SJCRH30 (cell line): ENCODE measurements at places on chromosomes 7 and 10.

DNA sequence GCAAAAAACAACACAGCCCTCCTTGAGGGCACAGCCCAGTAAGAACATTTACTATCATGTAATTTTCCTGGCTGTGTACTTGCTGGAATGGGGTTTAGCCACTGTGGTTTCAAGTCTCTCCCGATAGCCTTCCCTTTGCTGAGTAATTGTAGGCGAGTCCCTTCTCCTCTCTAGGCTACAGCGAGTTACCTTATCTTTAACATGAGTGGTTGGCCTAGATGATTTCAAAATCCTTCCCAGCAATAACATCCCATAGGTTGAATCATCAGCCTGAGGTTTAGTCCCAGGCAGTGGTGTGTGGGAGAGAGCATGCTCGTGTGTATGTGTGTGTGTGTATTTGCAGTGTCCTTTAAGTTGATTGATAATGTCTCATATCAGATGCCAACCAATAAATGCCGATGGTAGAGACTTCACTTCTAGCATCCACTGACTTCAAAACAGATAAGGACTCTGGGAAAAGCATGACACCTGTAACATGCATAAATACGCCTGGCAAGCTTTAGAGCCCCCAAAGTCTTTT lies 142.9 kb upstream of the ZMIZ1 start:
- DNase-seq: no peak

GRCh38 chr7:155276800-155277375 lies 20.8 kb upstream of the INSIG1 start:
- no peak for DNase-seq

DNA sequence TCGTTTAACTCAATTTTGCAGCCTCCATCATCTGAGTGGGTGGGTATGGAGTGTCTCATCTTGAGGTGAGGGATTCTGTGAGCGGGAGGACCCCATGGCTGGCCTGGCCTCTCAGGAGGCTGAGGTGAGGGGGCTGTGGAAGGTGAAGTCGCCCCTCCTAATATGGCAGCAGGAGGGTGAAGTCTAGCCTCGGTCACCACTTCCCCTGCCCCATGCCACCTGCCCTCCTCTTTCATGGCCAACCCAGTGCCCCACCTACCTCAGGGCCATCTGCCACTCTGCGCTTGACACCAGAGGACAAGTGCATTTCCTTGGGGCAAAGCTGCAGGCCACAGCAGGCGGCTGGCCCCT lies 8.7 kb downstream of the RASGEF1A start:
- no peak for DNase-seq

DNA sequence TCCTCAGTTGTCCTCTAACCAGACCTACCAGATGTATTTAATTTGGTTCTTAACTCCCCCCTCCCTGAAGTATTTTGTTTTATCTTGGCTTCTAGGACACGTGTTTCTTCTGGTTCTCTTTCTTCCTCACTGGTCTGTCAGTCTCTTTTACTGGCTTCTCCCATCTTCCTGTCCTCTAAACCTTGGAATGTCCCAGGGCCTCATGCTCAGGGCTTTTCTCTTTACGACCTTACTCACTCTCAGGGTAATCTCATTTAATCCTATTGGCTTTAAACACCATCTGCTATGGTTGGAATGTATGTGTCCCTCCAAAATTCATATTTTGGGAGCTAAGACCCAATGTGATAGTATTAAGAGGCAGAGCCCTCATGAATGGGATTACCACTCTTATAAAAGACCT lies 418.2 kb upstream of the PODXL start:
- DNase-seq: no peak

- no peak for DNase-seq
These were observed 24.2 kb downstream of the DDC start for GRCh38 chr7:50540785-50541579.

DNA sequence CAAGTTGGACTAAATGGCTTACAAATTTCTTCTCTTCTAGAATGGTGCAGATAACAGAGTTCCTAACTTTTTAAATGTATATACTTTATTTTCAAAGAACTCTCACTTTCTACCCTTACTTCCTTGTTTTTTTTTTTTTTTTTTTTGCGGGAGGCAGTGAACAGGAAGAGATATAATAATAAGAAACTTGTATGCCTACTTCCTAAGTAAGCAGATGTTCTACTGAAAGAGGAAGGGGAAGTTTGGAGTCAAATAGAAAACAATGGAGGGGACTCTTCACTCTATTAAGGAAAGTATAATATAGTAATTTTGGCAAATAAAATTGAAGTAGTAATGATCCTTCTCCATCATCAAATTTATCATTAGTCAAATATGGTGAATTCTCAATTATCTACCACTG lies 754.0 kb downstream of the KCNMA1 start:
- DNase-seq: no peak

- no peak for DNase-seq
These were observed 16.3 kb downstream of the TES start for GRCh38 chr7:116226664-116227063.

DNA sequence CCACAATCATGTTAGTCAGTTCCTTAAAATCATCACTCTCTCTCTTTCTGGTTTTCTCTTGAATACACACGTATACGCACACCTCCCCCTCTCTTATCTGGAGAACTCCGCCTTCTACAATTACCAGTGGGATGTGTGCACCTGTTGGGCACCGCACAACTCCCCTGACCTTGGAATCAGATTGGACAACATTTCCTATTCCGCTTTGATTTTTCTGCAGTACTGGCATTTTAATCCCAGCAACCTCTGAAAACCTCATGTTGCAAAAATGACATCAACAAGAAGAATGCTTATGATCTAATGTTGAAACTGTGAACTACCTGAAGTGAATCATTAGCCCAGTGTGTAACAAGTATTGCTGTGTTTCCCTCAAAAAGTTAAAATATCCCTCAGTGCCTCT lies 109.6 kb downstream of the KIAA1217 start:
- no peak for DNase-seq

DNA sequence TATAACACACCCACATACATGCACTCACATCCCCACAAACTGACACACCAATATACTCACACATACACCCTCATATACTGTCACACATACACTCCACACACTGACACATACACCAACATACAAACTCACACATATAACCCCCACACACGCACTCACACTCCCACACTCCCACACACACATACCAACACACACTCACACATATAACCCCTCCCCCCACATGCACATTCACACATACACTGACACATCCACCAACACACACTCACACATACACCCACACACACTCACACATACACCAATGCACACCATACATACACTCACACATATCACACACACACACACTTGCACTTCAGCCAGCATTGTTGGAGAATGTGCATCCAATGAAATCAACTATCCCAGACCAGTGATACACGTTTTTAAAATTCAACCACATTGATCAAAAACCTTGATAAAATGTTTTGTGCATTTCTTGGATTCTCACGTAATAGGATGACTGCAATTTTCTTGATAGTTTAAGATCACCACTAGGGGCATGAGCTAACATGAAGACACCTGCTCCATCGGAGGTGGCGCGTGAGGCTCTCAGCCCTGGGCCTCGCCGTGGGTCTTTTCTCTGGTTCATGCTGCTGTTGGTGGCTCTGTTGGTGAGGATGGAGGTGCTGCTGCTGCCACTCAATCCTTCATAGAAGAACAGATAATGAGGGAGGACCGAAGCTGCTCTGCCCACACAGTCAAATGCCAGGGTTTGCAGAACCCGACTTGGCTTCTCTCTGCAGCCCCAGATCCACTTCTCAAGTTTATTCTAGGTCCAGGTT lies 32.1 kb upstream of the CHST15 start:
- no peak for DNase-seq

DNA sequence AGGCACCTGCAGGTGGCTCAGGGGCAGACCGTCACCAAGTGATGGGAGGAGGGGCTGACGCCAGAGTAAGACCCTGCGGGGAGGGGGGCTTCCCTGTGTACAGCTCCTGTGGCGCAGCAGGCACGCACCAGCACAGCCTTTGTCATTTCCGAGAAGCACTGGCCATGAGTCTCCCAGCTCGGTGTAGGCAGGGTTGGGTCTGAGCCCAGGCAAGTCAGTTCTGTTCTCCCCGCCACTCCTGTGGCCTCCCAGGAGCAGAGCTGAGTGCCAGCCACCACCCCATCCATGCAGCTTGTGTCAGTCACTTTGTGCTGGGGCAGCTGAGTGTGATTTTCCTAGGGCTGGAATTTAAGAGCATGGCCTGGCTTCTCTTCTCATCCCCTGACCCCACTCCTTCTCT lies 13.2 kb downstream of the CPSF4 start:
- DNase-seq: no peak

DNA sequence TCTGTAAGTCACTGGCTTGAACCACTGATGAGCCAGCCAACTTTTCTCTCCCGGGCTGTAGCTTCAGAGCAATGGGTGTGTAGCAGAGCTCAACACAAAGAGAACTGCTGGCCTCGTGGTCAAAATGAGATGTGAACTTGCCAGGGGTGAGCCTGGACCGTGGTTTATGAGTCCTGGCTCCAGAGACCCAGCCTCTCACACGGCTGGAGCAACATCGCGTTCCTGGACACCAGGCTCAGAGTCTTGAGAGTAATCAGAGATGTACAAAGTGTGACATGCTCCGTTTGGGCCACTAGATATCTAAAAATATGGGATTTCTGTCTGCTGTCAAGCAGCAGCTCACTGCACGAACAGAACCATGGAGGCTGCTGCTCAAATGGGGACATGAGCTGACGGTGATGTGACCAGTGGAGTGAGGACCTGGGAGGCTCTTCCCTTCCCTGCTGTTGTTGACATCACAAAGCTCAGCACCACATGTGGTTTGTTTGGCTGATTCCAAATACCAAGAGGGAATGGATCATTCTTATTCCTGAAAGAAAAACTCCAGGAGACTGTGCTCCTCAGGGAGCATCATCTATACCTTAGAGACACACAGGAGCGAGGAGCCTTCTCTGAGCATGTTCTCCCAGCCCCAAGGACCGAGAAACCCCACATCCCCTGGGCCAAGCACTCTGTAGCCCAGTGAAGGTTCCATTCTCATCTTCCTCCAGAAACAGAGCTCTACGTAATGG lies 9.2 kb upstream of the SVIL start:
- no peak for DNase-seq

- DNase-seq: no peak
These were observed 328.0 kb downstream of the PLXDC2 start for GRCh38 chr10:20144268-20144667.

- DNase-seq: peak; percentile 69
These were observed 326.4 kb downstream of the KCNMA1 start for GRCh38 chr10:77311186-77311585.

DNA sequence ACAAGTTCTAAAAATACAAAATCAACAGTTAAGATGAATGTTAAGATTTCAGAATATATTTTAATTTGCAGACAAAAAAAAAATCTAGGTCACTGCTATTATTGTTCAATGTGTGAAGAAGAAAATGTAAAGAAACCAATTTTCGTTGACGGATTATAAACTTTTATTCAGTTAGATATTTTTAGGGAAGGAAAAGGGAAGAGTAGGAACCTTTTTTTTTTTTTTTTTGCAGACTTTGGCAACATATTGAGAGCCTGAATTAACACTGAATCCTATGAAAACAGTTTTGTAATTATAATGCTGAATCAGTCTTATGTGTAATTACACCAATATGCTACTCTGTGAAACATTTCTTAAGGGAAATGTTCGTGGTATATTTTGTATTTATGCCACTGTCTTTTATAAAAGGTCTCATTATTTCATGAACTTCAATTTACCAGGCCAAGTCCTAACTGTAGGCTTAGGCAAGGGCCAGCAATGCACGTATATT lies 106.3 kb downstream of the ST8SIA6 start:
- DNase-seq: no peak

DNA sequence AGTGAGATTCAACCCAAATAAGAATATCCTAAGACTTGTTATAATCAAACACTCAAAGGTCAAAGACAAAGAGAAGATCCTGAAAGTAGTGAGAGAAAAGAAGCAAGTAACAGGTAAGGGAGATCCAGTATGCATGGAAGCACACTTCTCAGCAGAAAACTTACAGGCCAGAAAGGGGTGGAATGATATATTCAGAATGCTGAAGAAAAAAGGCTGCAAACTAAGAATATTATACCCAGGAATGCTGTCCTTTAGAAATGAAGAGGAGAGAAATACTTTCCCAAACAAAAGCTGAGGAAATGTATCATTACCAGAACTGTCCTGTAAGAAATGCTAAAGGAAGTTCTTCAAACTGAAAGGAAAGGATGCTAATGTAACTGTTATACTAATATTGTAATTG lies 12.6 kb upstream of the ZNF746 start:
- no peak for DNase-seq

GRCh38 chr10:109430799-109431198 lies 492.5 kb downstream of the XPNPEP1 start:
- no peak for DNase-seq

DNA sequence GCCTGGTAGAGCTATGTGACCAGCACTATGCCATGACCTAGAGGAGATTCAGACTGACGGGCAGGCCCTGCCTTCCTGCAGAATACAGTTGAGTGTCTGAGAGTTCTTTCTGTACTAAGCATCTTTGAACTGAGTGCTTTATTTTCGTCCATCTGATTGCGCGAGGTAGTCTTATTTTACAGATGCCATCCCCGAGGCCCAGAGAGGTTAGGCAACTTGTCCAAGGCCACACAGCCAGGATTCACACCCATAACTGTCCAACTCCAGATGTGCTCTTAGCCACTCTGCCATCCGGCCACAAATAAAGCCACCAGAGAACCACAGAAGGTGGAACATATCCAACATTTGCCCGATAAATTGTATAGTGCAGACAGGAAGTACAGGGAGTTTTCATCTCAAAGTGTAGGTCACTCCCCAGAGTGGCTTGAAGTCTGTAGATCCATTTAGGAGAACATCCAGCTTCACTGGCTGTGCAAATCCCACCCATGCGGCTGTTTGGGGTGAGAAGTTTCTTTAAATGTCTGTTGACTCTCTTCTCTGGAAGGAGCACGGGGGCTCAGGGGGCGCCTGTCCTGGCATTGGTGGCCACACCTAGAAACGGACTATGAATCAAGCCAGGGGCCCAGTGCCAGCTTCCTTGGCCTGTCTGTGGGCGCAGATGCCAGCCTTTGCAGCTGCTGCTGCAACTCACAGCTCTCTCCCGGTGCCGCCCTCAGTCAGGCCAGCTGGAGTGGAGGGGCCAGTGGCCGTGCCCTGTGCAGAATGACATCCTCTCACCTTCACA lies 11.1 kb downstream of the CHST3 start:
- peak; percentile 35 for DNase-seq

DNA sequence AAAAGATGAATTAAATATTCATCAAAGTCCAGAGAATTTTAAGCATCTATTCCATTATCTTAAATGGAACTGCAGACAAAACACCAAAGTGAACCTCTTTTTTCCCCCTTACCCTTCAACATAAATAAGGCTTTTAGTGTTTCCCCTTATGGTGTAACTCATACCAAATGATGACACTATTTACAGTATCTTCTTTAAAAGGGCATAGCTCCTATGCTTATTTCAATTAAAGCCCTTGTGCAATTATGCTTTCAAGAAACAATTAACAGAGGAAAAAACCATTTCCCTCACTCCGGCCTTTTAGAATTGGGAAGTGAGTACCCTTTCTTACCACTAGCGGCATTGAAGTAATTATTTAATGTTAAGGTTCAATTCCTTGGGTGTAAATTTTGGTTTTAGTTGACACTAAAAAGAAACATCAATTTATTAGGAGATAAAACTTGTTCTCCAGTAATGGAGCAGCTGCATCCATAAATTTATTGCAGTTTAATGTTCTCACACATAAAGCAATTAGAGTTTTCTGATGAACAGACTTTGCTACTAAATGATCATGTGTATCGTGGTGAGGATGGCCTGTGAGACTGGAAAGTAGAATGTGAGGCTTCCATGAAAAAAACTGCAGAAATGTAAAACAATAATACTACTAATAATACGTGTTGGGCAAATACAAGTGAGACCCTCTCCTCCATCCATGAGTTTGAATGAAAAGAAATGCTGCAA lies 661.3 kb downstream of the PARD3 start:
- DNase-seq: no peak

GRCh38 chr7:117715784-117716445 lies 157.3 kb downstream of the CTTNBP2 start:
- peak; percentile 76 for DNase-seq
